Stimulated activated naive CD4-positive, alpha-beta T cell (primary cell): ENCODE measurements at places on chromosomes 12 and 14.

DNA sequence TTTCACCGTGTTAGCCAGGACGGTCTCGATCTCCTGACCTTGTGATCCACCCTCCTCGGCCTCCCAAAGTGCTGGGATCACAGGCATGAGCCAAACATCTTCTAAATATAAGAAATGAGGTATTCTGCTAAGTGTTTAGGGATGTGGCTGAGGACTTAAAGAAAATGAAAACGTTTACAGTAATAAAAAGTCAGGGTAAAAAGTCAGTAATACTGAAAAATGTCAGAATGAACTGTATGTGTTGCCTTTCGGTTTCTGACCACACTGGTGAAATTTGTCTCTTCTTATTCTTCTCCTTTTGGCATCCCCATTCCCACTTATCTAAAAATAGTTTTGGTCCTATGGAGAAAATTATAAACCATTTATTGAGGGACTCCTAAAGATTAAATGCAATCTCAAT is 20.5 kb downstream of the TMEM116 start:
- DNase-seq = no peak

- DNase-seq = no peak
Observed at GRCh38 chr14:36028218-36028617, 148.3 kb downstream of the PTCSC3 start.

DNA sequence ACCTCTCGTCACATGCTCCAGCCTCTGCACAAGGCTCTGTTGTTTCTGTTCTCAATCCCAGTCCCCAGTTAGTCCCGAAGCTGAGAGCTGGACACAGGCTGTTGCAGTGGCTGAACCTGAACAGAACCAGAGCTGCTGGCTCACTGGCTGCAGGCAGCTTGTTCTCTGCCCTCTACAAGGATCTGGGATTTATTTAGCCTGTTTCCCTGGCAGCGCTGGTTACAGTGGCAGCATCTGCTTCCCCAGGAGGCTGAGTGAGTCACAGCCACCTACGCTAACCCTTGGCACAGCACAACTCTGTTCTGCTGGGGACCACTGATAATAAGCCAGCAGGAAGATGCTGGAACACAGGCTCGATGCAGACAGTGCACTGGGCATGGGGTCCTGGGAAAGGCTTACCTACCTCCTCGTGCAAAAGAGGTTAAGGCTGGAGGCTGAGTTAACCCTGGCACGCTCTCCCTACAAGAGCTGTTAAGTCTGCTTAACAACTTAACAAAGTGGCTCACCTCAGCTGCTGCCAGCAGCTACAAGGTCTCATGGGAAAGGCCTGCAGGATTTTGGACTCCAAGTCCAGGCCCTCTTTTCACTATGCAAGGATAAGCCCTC is 299.6 kb downstream of the PCNX1 start:
- DNase-seq = no peak

GRCh38 chr12:49541140-49541861 is 2.5 kb downstream of the KCNH3 start:
- no peak for DNase-seq

DNA sequence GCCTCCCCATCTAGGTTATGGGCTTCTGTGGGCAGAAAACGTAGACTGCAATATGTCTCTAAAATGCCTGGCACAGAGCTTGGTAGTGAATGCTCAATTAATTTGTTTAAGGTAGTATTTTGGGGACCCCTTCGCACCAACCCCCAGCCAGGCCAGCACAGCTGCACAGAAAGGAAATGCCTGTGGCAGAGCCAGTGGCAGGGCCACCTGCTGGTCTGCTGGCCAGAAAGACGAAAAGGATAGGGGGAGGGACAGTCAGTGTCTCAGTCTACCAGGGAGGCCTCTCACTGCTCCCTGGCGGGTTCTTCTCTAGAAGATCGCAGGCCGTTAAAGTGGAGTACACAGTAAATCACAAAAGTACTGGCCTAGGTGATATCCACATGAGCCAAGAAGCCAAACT is 3.5 kb downstream of the RAB15 start:
- no peak for DNase-seq

- no peak for DNase-seq
Observed at GRCh38 chr12:128551266-128551665, 272.5 kb downstream of the SLC15A4 start.

DNA sequence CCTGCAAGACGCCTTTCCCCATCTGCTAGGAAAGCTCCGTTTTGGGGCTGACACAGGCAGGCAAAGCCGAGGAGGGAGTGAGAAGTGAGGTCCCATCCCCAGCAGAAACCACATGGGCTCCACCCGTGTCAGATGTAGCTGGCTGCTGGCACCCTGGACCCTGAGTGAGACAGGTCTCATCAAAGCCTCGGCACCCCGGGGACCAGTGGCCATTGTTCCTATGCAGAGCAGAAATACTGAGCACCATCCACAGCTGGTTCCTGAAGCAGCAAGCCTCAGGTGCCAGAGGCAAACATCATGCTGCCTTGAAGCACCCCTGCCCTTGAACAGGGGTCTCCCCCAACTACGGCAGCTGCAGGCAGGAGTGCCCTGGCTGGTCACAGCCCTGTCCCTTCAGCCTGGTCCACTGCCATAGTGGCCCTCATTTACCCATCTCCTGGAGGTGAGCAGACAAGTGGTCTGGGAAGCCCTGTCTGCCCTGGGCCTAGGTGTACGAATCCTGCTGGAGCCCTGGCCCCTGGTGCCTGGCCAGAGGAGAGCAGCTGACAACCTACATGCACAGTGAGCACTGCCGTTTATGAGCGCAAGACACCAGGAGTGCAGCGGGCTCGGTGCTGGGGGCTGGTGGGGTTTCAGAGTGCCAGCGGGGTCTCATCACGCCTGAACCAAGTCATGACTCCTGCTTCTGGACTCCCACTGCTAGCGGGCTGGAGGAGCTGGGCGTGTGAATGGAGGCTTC is 289.8 kb upstream of the RTL1 start:
- no peak for DNase-seq

DNA sequence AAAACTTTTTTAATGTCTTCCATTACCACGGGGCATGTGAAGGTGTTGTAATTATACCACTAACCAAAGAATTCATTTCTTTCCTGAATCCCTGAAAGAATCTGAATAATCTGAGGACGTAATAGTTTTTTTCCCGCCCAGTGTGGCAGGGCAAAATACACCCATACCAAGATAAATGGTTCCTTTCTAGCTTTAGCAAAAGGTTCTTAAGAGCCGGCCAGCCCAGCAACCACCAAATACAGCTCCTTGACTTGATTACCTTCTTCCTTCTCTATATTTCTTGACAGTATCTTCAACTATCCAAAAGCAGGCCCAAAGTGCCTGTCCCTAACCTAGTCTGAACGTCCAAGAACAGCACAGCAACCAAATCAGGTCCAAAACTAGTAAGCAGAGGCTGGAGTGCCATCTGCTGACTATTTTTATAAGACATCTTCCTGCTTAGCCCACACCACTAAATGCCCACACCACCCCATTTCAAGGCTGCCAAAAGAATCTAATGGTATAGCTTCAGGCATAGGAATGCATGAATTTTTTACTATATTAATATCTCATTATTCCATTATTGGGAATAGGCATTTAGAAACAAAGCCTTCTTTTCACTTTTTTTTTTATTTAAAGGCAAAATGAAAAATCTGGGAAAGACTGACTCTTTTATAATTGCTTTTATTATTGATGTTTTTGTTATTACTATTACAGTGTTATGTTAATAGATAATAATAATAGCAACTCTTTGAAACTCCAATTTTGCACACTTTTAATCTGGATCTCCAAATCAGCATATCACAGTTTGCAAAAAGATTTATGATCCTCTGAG is 524.4 kb downstream of the MED13L start:
- DNase-seq = no peak

DNA sequence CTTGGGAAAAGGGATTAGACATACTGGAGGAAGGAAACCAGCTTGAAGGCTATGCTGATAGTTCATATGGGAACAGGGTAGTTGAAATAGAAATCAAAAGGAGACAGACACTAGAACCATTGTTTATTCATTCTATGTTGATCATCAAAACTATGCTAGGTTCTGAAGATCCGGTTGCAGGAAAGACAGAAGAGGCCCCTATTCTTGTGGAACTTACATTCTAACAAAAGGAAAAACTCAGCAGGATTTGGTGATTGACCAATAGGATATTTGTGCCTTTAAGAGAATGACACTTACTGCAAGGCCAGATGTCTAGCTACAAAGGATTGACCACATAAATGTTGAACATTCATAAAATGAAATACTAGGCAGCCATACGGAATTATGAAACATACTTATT is 179.2 kb downstream of the AKAP6 start:
- DNase-seq = no peak
